ENCODE measurements at places on chromosomes 5 and 9.

- no peak for DNase-seq
Observed at GRCh38 chr5:112196584-112196983, 222.5 kb downstream of the EPB41L4A start.

DNA sequence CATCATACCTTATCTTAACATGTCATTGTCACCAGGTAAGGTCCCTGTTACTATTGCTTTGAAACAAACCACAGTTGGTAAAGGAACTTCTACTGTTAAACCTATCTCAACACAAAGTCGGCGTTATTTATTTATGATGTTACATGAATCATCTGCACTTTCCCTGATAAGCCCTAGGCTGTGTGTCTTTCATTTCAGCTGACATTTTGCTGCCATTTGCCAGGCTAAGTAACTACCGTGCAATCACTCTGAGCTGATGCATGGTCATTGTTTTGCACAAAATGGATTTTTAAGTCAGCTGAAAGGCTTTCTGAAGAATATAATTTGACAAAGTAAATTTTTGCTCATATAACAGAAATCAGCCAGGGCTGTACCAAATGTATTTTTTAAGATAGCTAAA is 546.5 kb downstream of the ZNF608 start:
- DNase-seq: no peak

GRCh38 chr5:95913663-95914062 is 48.0 kb downstream of the ELL2 start:
- DNase-seq: no peak

DNA sequence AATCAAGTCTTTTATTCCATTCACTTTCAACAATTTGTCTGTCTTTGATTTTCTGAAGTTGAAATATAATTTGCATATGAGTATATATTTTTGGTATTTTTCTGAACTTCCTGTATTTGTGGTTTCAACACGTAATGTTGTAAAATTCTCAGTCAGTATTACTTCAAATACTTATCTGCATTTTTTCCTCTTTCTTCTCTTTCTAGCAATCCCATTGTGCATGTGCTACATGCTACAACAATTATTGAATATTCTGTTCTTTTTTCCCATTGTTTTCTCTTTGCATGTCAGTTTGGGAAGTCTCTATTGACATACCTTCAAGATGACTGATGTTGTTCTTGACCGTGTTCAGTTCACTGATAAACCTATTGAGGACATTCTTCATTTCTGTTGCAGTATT is 5.6 kb upstream of the ANKRD18A start:
- no peak for DNase-seq

DNA sequence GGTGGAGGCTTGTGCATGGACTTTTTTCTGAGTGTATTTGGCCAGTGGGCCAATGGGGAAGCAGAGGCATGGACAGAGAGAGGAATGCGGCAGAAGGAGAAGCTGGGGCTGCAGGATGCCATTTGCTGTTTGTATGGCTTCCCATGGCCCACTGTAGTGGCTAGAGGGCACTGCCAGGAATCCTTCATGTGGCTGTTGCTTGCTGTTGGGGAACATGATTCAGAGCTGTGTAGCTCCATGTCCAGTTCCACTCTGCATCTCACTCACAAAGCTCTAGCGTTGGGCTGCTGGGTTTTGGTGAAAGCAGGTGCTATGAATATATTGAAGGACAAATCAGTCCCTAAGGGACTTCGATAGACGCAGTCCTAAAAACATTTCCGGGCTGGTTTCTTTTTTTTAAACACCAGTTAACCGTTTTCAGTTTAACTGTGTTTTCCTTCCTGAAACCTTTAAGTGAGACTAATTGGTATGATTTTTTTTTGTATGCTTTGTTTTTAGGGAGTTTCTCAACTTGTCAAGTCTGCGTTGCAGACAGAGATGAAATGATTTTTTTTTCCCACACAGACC is 51.3 kb downstream of the SLC22A5 start:
- DNase-seq: peak; percentile 43

- DNase-seq: no peak
Observed at GRCh38 chr5:160649304-160649703, 202.7 kb downstream of the ATP10B start.

- no peak for DNase-seq
Observed at GRCh38 chr5:72878854-72879253, 62.4 kb downstream of the TNPO1 start.

GRCh38 chr9:17462869-17463464 is 115.9 kb upstream of the SH3GL2 start:
- DNase-seq: peak; percentile 9

- DNase-seq: no peak
Observed at GRCh38 chr5:158928404-158928803, 171.3 kb downstream of the EBF1 start.

- no peak for DNase-seq
Observed at GRCh38 chr9:94607423-94607691, 13.7 kb upstream of the FBP2 start.

GRCh38 chr5:98643569-98643968 is 129.9 kb upstream of the RGMB start:
- DNase-seq: no peak

- no peak for DNase-seq
Observed at GRCh38 chr9:137630126-137630525, 11.3 kb downstream of the EHMT1 start.

DNA sequence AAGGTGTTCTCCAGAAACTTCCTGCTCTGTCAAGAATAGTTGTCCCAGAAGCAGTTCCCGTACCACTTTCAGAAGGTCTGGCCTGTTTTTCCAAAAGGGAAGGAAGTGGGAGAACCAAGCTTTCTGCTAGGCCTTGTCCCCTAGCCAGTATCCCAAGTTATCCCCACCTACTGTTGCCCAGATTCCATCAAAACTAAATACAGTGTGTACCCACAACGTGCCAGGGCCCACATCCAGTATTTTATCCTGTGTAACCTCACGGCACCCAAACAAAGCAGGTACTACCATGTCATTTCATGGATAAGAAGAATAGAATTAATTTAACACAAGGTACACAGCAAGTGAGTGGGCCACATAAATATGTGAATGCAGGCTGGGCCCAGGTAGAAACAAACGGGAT is 126.2 kb downstream of the CDK5RAP2 start:
- DNase-seq: no peak

DNA sequence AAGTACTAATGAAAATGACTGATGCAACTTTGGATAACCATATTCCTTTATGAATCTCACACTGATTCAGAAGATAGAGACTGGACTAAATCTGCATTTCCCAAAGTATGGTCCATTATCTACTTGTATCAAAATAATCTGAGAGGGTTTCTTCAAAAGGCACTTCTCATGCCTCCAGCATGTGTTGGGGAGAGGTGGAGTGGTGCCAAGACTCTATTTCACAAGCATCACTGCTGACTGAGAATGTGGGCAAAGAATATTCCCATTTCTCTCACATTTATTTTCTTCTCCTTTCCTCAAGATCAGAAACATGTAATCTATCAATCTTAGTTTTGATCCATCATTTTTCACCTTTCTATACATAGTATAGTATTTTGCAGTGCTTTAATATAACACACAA is 135.4 kb downstream of the GABRB2 start:
- no peak for DNase-seq

GRCh38 chr9:114114364-114114763 is 15.3 kb upstream of the KIF12 start:
- no peak for DNase-seq

DNA sequence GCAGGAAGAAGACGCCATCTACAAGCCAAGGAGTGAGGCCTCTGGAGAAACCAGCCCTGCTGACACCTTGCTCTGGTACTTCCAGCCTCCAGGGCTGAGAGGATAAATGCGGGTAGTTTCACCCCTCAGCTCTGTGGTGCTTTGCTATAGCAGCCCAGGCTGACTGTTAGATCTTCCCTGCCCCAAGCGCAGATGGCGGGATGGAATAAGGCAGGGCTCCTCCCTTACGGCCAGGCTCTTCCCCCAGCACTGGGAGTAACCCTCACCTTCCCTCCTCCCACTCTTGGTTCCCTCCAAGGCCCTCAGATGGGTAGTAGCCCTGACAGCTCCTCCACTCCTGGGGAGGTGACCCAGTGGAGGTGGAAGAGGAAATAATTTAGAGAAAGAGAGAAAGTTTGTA is 285.1 kb downstream of the GADD45G start:
- DNase-seq: no peak

GRCh38 chr5:9898319-9898718 is 268.2 kb upstream of the TAS2R1 start:
- DNase-seq: no peak

- no peak for DNase-seq
Observed at GRCh38 chr5:1391691-1392090, 46.8 kb upstream of the CLPTM1L start.

- DNase-seq: no peak
Observed at GRCh38 chr9:138009016-138009802, 131.6 kb downstream of the CACNA1B start.

DNA sequence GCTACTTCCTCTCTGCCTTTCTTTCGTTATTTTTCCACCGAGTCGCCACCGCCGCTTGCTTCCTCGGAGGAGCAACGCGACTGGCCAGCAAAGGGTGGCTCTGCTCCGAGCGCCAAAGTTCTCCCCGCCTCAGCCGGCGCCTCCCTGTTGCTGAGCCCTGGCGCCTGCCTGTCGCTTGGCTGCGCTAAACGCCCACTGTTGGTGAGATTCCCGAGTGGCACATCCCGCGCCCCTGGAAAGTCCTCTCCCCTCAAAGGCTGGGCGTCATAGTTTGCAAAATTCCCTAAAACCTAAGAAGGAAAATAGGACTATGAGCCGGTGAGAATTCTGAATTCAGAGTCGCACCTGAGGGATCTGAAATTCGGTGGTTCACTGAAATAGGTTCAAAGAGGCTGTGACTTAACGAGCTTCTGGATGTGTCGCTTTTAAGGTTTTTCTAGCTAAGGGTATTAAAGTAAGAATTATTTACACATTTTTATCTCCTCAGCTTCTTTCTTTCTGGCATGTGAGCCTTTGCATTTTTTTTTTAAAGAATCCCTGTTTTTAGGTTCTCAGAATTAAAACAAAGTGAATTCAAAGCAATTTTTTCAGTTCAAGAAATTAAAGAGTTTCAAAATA is at the start of gene GRIN3A:
Gene GRIN3A, minus strand, starts transcription at position 82 of the 618 bp plus-strand sequence. CDS start 668 bp downstream, outside the sequence.
- no peak for DNase-seq
